ENCODE measurements at places on chromosomes 3 and 15. TPM values are rescaled to one million over a fixed set of nuclear protein-coding genes. Genes with fewer than 3 reads are reported as not detected.

Gene GRK7
- total RNA-seq = not detected

- no peak for DNase-seq
Observed at GRCh38 chr15:23384371-23384770, 29.8 kb downstream of the GOLGA8S start.

Gene RLBP1
- 0.52 TPM for total RNA-seq

GRCh38 chr15:66646799-66647198, 55.2 kb upstream of the SMAD6 start:
- no peak for DNase-seq

GRCh38 chr3:57605683-57606082, 8.5 kb upstream of the ARF4 start:
- no peak for DNase-seq

DNA sequence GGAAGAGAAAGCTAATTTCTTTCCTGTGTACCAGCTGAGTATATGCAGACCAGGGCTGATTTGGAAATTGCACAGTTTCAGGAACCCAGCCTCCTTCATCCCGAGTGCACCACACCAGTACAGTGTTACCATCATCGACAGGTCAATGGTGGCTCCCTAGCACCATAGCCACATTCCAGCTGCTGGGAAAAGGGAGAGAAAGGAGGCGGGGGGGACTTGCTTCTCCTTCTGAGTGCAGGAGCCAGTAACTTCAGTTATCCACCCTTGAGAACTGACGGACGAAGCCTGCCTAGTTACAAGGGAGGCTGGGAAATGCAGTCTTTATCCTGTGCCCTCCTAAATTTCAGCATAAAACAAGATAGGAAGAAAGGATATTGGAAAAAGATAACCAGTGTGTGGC, 129.7 kb upstream of the PRICKLE2 start:
- no peak for DNase-seq

Gene PLA2G4E
- not detected for total RNA-seq

GRCh38 chr15:52137432-52138357, 25.1 kb upstream of the BCL2L10 start:
- no peak for DNase-seq

DNA sequence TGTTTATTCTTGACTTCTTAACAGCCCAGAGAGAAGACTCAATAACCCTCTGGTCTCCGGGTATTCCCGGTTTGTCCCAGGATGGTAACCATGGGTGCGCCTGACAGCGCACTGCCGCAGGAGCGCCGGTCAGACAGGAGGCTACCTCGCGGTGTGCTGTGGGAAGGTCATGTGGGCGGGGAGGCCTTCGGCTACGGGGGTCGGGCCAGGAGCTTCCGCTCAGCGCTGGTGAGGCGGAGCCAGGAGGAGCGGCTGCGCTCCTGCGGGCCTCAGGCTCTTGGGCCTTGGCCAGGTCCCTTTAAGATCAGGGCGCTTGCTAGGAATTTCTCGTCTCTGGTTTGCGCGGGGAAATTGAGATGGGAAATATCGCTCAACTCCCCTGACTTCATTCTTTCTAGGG, 182.3 kb upstream of the NDN start:
- no peak for DNase-seq

Gene KNG1
- total RNA-seq = not detected

DNA sequence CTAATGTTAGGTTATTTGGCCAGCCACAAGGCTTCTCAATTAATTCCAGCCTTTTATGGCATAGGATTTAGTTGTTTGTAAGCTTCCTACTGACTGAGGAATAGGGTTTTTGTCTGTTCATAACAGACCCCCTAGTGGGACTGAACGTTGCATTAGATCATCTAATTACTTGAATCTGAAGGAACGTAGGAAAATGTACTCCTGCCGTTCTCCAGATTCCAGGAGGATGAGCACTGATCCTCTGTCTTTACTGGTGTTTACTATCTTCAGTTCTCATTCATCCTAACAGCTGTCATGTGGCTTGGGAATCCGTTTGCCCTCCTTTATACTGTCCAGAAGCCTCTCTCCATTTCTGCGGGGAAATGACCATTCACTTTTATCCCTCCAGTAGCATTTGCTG, 52.7 kb downstream of the RAD54L2 start:
- DNase-seq = no peak

DNA sequence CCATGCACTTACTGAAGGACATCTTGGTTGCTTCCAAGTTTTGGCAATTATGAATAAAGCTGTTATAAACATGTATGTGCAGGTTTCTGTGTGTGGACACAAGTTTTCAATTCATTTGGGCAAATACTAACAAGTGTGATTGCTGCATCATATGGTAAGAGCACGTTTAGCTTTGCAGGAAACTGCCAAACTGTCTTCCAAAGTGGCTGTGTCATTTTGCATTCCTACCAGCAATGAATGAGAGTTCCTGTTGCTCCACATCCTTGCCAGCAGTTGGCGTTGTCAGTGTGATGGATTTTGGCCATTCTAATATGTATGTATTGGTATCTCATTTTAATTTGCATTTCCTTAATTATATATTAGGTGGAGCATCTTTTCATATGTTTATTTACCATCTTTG, 280.1 kb downstream of the SV2B start:
- DNase-seq = no peak

GRCh38 chr3:180932819-180933218, 20.3 kb downstream of the FXR1 start:
- DNase-seq = no peak

GRCh38 chr3:154129625-154130024, 8.4 kb downstream of the ARHGEF26 start:
- no peak for DNase-seq

Gene UACA
- 1.3 TPM for total RNA-seq
